ENCODE measurements at places on chromosomes 13 and 19.
A peak's percentile ranks its signal among the peaks of the same experiment; 100 is the strongest.

DNA sequence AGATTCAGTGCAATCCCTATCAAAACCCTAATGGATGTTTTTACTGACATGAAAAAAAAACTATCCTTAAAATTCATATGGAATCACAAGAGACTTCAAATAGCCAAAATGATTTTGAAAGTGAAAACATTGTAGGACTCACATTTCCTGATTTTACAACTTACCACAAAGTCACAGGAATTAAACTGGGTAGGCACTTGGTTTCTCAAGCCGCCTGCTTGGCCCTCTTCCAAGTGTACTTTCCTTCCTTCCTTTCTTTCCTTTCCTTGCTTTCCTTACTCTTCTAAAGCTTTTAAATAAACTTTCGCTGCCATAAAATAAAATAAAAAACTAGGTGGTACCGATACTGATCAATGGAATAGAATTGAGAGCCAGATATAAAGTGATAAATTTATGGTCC, 21.0 kb upstream of the CD33 start:
- no peak for DNase-seq

DNA sequence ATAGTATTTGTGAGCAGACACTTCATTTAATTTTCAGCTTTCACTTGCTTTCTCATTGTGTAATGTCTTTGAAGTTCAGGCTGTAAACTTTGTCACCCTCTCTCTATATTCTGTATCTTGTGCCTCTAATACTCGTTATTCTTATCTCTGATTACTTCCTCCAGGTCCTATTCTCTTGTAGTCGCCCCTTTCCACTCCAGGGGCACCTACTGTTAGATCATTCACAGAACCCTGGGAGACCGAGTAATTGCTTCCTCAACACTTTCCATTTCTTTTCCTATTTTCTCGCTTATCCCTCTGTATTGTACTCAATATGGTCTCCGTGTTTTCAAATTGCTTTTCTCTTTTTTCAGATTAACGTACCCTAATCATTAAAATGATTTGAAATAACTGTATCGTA, 93.9 kb upstream of the TDRD3 start:
- DNase-seq = no peak

DNA sequence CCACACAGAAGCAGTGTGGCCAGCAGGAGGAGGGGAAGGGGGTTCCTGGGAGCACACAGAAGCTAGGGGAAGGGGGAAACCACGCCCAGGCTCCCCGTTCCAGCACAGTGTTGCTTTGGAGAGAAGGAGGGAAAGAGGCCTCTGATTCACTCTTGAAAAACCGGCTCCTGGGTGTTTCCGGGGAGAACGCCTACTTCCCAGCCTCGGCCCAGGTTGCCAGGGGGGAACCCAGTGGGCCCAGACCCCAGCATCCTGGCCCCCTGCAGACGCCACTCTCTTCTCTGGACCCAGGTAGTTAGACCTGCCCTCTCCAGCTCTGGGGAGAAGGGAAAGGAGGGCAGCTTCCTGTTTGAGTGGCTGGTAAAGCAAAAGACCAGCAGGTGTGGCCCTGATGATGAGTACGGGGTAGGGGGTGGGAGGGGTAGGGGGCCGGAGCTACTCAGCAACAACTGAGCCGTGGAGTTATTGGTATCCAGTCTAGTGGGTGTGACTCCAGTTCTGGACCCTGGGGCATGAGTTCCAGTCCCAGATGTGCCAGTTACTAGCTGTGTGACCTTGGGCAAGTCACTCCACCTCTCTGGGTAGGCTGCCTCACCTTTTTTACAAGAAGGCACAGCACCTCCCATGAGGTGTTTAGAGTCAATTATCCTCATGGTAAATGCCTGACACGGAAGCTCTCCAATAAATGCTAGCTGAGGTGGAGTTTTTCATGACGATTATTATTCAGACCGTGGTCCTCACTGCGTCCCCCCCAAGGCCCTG, 836 bp downstream of the GIPC1 start:
- no peak for DNase-seq

DNA sequence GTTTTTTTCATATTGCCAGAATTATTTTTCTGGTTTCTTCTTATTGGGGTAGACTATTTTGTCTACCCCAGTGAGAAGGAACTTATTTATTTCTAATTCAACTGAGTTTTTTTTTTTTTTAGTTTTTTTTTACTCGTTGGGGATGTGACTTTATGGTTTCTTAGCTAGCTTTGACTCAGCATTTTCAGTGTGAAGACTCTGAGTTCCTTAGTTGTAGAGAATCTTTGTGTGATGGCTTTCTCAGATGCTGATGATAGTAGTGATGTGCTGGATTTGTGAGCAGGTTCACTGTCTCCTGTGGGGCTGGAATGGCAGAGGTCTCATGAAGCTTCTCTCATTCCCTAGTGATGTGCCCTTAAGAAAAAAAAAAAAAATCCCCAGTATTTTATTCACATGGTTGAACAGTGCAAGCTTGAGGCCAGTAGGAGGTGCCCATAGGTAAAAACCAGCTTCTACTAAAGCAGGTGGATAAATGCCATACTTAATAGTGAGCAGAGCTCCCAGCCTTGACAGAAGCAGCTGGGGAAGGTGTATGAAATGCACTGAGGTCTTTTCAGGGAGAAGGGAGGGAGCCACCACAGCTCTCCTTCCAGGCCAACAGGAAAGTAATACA, 106.2 kb upstream of the KLF5 start:
- DNase-seq = no peak

- DNase-seq = no peak
These were observed 2.8 kb upstream of the TNFSF9 start for GRCh38 chr19:6527893-6528543.

DNA sequence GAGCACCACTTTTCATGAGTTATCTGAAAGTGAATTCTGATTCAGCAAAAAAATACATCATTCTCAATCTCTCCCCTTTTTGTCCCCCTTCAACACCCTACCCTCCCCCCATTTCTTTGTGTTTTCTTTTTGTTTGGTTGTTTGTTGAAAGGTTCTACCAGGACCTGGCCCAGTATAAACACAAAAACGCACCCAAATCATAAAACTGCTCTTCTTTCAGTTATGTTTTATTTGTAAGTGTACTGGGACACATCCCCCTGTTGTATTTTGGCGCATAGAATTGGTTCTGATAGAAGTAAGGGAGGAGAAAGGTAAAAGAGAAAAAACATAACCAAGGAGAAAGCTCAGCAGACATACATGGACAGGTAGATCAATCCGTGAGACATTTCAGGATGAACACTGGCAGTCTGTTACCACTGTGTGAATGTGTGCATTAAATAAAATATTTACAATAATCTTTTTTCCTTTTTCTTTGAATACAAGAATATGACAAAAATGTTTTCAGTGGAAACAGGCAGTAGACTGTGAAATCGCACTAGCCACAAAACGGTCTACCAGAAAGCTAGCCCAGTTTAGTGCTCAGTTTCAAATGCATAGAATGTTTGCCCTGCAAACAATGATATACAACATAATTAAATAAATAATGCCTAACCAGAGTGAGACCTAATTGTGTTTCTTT, 4.2 kb downstream of the POU4F1 start:
- DNase-seq = no peak

GRCh38 chr13:44415815-44416214, 42.2 kb downstream of the SERP2 start:
- DNase-seq = no peak

DNA sequence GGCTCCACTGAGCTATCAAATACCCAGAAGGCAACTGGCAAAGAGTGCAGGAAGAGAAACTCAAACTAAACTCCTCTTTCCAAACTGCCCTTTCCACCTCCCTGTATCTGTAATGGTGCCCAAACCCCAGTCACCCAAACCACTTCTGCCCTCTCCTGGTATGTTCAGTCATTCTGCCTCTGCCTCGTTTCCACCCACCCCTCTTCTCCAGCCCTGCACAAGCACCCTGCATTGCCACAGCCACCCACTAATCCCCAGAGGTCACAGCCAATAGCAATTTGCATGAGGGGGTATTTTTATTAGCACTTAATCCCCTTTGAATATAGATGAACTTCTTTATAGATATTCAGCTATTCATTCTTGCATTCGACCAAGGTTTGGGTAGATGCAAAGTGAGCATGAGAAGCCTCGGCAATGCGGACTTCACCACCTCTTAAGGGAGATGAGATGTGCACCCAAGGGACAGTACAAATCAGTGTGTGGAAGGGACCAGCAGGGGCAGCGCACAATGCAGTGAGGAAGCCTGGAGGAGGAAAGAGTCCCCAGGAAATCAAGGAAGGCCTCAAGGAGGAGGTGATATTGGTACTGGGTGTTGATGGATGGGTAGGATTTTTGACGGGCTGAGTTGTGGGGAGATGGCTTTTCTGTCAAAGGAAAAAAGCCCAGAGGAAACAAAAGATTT, 12.4 kb downstream of the TMEM272 start:
- no peak for DNase-seq

- peak; percentile 29 for DNase-seq
These were observed 30.2 kb downstream of the CYP2F1 start for GRCh38 chr19:41144403-41144802.

DNA sequence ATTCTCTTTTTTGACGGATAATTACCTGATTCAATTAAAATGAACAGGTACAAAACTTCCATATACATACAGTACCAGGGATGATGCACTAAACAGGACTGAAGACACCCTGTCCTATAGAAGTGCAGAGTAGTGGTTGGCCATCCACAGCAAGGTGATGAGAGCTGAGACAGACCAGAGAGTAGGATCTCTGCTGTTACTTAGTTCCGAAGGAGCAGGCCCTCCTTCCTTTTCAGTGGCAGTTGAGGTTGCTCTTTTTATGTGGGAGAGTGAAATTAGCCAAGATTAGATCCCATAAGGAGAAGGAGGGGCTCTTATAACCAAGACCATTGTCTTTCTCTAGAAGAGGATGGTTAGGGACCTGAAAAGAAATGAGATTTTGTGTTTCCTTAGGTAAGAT, 4.0 kb downstream of the PDS5B start:
- no peak for DNase-seq

DNA sequence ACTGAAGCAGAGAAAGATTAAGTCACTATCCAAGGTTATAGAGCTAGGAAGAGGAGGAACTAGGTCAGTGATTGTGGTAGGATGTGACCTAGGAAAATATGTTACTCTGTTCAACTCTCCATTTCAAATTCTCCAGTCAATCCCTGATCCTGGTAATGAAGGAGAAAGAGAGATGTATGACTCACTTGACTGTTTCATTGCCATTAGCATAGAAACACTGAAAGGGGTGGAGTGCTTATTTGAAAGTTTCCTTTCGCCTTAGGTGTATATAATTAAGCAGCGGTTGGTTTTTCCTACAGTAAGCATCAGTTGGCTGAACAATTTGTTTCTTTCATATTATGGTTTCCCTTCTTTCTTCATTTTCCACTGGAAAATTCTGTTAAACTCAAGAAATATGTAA, 198.1 kb upstream of the CSNK1A1L start:
- DNase-seq = no peak

DNA sequence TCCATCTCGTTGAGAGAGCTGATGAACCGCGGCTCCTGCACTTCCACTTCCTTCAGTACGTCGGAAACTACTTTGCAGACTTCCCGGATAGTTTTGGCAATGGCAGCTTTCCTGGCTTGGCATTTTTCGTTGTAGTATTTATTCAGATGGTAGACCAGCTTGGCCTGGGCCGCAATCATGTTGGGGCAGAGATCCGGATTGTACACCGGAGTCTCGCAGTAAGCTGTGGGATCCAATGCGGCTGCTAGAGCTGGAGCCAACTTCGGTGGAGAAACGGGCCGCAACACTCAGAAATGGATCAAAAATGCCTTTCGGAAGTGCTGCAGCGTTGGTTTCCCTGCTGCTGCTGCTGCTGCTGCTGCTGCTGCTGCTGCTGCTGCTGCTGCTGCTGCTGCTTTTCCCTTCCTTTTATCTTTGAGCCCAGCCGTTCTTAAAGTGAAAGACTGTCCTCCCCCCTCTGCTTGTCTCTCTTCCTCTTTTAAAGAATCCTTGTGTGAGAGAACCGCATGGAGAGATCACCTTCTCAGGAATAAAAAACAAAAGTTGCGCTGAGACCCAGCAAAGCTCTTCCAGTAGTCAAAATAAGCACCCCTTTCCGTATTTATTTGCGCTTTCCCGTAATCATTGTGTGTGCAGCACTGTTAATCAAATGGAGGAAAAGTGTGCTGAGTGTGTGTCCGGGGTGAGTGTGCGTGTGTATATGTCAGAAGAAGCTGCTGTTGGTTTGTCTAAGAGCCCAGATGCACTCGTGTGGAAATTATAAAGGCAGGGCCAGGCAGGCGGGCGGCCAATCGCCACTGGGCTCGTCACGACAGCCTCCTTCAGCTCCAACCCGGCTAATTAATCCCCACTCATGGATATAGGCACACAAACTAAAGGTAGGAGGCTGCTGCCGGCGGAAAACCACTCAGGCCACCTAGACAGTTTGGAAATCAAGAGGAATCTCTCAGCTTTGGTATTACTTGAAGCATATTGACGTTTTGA, at the start of gene MAB21L1:
TSS of gene MAB21L1 (minus strand) at position 730 of the 984 bp plus-strand sequence. CDS start at position 179, 551 bp downstream.
- DNase-seq = no peak

- no peak for DNase-seq
These were observed 22.1 kb downstream of the EDNRB start for GRCh38 chr13:77896536-77896935.

GRCh38 chr19:13152974-13153568, 2.9 kb downstream of the IER2 start:
- no peak for DNase-seq

DNA sequence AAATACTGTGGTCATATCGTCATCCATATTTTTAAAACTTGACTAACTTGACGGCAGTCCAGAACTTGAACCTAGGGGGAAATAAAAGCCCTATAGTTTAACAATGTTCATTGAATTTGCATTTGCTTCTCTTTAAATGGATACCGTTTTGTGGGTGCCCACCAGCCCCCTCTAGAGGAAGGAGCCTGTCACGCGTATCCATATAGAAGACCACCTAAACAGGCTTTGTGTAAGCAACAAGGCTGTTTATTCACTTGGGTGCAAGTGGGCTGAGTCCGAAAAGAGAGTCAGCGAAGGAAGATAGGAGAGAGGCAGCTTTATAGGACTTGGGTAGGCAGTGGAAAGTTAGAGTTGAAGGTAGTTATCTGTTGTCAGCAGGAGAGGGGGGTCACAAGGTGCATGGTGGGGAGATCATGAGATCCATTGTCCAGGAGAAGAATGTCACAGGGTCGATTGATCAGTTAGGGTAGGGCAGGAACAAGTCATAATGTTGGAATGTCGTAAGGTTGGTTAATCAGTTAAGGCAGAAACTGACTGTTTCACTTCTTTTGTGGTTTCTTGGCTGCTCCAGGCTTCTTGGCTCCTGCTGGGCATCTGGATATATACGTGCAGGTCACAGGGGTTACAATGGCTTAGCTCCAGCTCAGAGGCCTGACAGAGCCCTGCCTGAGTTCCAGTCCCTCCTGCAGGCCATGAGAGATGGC, 42.5 kb upstream of the ANKRD10 start:
- no peak for DNase-seq

Data from NCI-H2171 (cell line).